ENCODE measurements at places on chromosomes 6 and 20. TPM values are rescaled to one million over a fixed set of nuclear protein-coding genes. Genes with fewer than 3 reads are reported as not detected.

GRCh38 chr6:40999569-40999968 is 39.5 kb downstream of the UNC5CL start:
- no peak for DNase-seq
- H3K27me3 ChIP-seq = no peaks in the 10 kb centered on the region
- no peak overlapping the region for H3K27ac ChIP-seq
- H3K4me1 ChIP-seq = no peaks in the 10 kb centered on the region
- H3K4me3 ChIP-seq = no peak overlapping the region

DNA sequence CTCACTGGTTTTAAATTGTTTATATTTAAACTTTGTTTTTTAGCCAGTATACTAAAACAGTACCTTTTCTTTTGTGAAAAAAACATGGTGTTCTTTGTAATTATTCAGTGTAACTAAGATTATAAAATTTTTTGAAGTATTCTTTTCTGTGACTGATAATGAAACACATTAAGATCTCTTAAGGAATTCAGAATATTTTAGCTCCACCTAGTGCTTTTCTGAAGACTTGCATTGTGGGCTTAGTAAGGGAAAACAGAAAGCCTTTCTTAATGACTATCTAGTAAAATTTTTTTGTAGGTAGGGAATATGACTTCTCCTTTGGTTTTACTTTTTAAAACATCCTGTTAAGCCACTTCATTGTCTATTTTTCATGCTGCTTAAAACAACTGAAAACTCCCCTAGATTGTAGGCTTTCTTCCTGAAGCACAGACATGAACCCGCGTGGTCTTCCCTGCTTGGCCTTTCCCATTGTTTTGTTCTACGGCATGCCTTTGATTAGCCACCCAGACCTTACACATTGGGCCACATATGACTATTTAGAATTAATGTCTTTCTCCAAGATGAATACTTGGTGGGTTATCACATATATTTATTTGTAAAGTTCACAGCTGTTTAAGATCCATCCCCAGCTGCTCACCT is 72.1 kb downstream of the AFDN start:
- no peaks in the 10 kb centered on the region for H3K27me3 ChIP-seq
- H3K4me3 ChIP-seq = no peak overlapping the region
- DNase-seq = no peak
- no peak overlapping the region for H3K27ac ChIP-seq

GRCh38 chr6:20417819-20418218 is 16.1 kb downstream of the E2F3 start:
- H3K27me3 ChIP-seq = no peaks in the 10 kb centered on the region
- peak overlapping the region; percentile 47 for H3K27ac ChIP-seq
- no peaks in the 10 kb centered on the region for H3K36me3 ChIP-seq
- no peak overlapping the region for H3K4me3 ChIP-seq
- no peak for DNase-seq
- H3K4me1 ChIP-seq = peaks cover 40% of the 10 kb centered on the region

DNA sequence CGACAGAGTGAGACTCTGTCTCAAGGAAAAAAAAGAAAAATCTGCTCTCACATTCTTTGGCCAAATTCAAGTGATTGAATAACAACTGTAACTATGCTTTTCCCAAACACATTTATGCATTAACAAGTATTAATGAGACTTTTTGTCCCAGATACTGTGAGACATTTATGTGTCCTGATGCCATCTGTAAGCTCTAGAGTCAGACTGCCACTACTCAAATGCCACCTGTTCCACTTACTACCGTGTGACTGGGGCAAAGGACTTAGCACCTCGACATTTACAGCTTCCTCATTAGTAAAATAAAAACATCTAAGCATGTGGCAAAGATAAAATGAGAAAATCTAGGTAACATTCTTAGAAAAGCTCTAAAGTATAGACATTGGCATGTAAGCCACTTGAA is 178.1 kb upstream of the MARCKS start:
- H3K27ac ChIP-seq = no peak overlapping the region
- H3K4me3 ChIP-seq = no peak overlapping the region
- H3K27me3 ChIP-seq = no peaks in the 10 kb centered on the region
- no peaks in the 10 kb centered on the region for H3K4me1 ChIP-seq
- DNase-seq = no peak

- no peak overlapping the region for H3K4me3 ChIP-seq
- DNase-seq = no peak
- no peak overlapping the region for H3K27ac ChIP-seq
- no peaks in the 10 kb centered on the region for H3K27me3 ChIP-seq
Measured at GRCh38 chr6:107894809-107895396, 63.1 kb downstream of the SEC63 start.

DNA sequence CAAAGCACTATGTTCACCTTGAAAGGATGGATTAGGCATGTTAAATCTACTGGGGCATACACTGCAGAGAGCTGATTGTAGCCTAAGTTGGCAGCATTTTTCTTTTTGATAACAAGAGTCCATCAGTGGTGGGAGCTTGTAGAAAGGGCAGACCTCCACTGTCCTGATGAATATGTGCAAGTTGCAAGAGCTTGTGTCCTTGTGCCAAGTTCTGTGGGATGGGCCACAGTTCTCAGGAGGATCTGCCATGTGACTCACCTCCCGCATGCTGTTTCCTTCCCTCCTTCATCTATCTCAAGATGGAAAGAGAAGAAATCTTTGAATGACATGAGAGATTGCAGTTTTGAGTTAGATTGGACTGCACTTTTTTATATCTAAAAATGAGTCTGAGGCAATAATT is 58.3 kb upstream of the GGTLC1 start:
- no peaks in the 10 kb centered on the region for H3K36me3 ChIP-seq
- no peak overlapping the region for H3K27ac ChIP-seq
- no peak overlapping the region for H3K4me3 ChIP-seq

GRCh38 chr6:2447931-2448330 is 202.5 kb upstream of the GMDS start:
- no peak for DNase-seq
- no peaks in the 10 kb centered on the region for H3K4me1 ChIP-seq
- no peak overlapping the region for H3K4me3 ChIP-seq
- H3K27me3 ChIP-seq = no peaks in the 10 kb centered on the region
- no peak overlapping the region for H3K27ac ChIP-seq

- no peak overlapping the region for H3K4me3 ChIP-seq
- no peaks in the 10 kb centered on the region for H3K36me3 ChIP-seq
- no peaks in the 10 kb centered on the region for H3K27me3 ChIP-seq
- H3K4me1 ChIP-seq = no peaks in the 10 kb centered on the region
Measured at GRCh38 chr20:7392542-7393206, 547.6 kb downstream of the HAO1 start.

GRCh38 chr6:35203152-35203670 is 10.5 kb upstream of the SCUBE3 start:
- no peak for DNase-seq
- peaks cover 13% of the 10 kb centered on the region for H3K27me3 ChIP-seq
- H3K36me3 ChIP-seq = no peaks in the 10 kb centered on the region
- no peak overlapping the region for H3K27ac ChIP-seq

- H3K4me1 ChIP-seq = no peaks in the 10 kb centered on the region
- H3K4me3 ChIP-seq = no peak overlapping the region
- H3K36me3 ChIP-seq = no peaks in the 10 kb centered on the region
- no peaks in the 10 kb centered on the region for H3K27me3 ChIP-seq
- no peak for DNase-seq
- no peak overlapping the region for H3K27ac ChIP-seq
Measured at GRCh38 chr20:2156666-2157624, 55.3 kb downstream of the STK35 start.

Gene HLA-DOB
- total RNA-seq = 0.77 TPM

Gene NT5E
- total RNA-seq = 14.8 TPM

Gene PRPH2
- 0.15 TPM for total RNA-seq

Gene CRISP3
- not detected for total RNA-seq

Gene SPDEF
- total RNA-seq = not detected

Gene DCDC2
- not detected for total RNA-seq

Gene SLC35F1
- not detected for total RNA-seq

Gene SLC2A10
- total RNA-seq = not detected

Data from CD8-positive, alpha-beta memory T cell (primary cell).